ENCODE measurements at places on chromosomes 4 and X.

- no peak for DNase-seq
Measured at GRCh38 chrX:135977611-135978010, 3.8 kb upstream of the MMGT1 start.

GRCh38 chr4:184234155-184234554, 16.5 kb upstream of the ENPP6 start:
- no peak for DNase-seq

DNA sequence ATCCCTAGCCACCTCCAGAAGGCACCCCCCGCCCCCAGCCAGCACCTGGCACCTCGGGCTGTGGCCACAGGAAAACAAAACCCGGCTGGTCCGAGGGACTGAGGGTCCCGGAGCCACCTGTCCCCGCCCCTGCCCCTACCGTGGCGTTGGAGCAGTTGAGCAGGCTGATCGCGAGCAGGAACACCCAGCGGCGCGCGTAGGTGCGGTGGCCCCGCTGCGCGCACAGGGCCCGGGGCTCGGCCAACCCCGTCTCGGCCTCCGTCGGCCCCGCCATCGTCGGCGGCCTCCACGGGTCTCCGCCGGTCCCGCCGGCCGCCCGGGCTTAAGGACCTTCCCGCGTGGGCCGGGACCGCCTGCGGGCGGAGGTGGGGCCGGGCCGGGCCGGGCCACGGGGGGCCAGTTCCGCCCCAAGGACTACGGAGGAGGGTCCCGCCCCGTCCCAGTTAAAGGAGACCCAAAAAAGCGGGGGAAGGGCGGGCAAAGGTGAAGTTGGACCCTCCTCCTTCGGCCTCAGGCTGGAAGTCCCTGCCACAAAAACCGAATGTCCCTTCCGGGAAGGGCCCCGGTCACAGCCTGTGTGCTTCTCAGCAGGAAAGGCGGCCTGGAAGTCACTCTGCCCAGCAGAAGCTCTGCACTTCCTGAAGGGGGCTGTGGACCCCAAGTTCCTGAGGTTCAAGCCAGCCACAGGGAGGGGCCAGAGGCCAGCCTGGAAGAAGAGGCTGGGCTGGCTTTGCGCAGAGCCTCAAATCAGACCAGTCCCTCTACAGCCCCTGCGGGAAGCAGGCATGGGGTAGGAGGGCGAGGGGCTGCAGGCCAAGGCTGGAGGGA, at the start of gene SLC49A3:
Gene SLC49A3, minus strand, starts transcription at position 298 of the 828 bp plus-strand sequence. Its CDS starts 24 bp downstream, at position 274.
- peak; percentile 61 for DNase-seq

DNA sequence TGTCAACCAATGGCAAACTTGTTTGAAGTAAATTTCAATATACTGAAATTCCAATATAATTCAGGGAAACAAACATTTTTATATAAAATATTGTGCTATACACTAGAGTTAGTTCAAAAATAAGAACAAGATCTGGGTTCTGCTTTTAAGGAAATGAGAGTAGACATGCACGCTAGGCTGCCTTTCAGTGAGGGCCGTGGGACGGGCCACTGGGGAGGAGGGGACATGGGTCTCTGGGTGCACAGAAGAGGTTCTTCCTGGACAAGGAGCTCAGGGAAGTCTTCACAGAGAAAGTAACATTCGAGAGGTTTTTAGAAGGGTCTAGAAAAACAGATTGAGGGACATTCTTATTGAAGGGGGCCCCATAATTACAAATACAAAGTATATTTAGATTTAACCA, 64.4 kb downstream of the SHROOM3 start:
- no peak for DNase-seq

GRCh38 chr4:147963839-147964238, 232.0 kb downstream of the ARHGAP10 start:
- no peak for DNase-seq

DNA sequence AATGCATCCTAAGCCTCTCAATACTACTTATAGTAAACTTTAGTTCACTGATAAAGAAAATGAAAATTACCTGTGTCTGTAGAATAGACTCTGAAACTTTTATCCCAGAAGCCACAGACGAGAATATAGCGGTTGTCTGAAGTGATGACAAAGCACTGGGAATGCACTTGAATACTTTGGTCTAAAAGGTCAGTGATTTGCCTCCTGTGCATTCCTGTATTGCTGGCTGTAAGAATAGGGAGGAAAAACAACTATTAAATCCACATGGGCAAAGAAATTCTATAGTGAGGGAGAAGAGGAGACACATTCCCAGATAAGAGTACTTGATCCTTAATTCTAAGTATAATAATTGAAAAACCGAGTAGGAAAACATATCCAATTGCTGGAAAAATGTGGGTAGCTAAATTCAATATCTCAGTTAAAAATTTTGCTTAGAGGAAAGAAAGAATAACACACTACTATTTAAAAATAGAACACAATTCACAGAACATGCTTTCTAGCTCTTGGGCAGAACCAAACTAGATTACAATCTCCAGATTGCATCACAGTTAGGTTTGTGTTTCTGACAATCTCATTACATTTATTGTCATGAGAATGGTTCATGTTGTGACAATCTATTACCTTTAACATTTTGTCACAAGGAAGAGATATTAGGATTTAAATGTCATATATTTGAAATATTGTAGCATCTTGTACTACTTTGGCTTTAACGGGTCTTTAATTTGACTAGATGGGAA, 232.1 kb downstream of the DCLK2 start:
- no peak for DNase-seq

DNA sequence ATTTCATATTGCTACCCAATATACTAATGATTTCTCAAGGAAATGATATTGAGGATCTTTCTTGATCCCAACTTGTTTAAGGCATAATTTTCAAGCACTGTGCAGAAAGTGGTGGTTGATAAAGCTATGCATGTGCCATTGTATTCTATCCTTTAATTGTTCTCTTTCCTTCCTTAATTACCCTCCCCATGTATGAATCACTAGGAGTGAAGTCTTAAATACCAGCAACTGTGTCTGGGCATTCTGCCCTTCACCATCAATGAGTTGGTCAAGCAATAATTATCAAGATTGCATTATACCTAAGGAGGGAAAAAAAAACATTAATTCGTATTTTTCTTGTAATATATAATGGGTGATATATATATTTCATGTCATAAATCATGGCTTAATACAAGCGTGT, 111.8 kb upstream of the FRMPD4 start:
- no peak for DNase-seq
